HEK293T (cell line): ENCODE measurements at places on chromosomes 3 and 15.

DNA sequence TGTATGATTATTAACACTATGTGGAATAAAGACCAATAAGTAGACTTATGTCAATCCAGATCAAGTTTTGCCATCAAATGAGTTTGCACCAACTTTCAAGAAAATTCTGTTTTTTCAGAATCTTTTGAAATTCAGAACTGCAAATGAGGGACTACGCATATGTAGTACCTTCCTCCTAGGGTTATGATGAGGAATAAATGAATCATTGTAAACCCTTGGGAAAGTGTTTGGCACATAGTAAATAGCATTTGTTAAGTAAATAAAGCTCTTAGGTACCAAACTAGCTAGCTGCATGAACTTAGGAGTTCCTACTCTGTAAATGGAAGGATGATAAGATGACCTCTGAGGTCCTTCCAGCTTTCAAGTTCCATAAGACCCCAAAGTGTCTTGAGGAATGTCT is 242.6 kb upstream of the SETMAR start:
- no peak for DNase-seq

GRCh38 chr15:33284336-33284735 is 26.4 kb upstream of the RYR3 start:
- no peak for DNase-seq

DNA sequence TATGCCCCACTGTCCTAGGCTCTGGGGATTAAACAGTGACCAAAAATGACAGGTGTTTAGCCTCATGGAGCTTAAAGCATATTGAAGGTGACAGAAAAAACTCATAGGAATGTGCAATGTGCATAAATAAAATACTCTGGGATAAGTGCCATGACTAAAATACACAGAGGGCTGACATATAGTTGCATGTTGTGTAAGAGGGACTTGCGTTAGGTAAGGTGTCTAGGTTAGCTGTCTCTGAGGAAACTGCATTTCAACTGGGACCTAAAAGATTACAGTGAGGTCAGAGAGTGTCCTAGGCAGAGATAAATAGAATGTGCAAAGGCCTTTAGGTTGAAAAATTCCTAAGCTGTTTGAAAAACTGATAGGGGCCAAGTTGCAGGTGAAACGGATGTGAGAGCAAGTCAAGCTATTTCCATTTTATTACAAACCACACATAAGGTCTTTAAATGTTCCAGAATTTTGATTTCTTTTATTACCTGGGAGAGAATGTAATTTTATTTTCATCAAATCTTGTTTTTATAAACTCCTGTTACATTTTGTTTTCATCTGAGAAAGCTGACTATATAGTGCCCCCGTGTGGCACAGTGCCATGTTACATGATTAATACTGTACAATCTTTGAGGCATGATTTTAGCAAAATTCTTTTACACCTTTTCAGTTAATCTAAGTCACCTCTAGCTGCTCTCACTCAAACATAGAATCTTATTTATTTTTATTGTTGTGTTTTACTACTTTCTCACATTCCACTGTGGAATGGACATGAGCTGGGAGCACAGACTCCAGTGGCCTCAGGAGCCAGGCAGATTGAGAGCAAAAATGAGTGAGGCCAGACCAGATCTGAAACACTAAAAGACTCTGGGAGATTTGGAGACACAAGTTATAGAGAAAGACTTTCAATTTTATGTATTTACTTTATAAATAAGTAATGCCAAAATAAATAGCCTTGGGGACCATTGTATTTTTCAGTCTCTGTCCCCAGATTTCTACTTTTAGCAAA is 259.6 kb upstream of the ZNF717 start:
- peak; percentile 10 for DNase-seq

- DNase-seq: no peak
Measured at GRCh38 chr15:62697636-62698035, 344.9 kb upstream of the TPM1 start.
